ENCODE measurements at places on chromosomes 6 and 20.
A peak's percentile ranks its signal among the peaks of the same experiment; 100 is the strongest.

DNA sequence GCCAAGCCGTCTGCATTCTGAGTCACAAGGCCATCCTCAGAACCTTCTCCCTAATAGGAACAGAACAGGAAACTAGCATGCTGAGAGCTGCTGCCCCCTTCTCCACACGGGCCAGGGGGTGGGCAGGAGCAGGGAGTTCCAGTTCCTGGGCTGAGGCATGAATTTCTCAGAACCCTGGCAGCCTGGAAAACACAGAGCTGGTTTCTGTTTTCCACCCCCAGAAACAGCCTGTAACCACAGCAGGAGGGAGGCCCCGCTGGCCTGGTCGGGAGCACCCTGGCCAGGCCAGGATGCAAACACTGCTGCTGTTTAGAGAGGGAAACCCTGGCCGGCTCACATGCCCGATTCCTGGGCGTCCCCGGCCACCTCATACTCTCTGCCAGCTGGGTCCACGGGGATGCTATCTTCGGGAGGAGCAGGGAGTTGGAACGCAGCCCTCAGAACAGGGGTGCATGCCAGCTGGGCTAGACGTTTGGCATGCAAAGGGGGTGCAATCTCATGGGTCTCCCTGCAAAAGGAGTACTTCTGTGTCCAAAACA, 130.1 kb downstream of the NFATC2 start:
- peak; percentile 34 for DNase-seq

- DNase-seq: peak; percentile 91
These were observed 24.9 kb downstream of the GTPBP2 start for GRCh38 chr6:43604174-43604573.

GRCh38 chr20:45798935-45799642, 7.3 kb downstream of the DNTTIP1 start:
- peak; percentile 56 for DNase-seq

- DNase-seq: no peak
These were observed 17.1 kb downstream of the ELOVL5 start for GRCh38 chr6:53331678-53332077.

- DNase-seq: no peak
These were observed 99.5 kb downstream of the FYN start for GRCh38 chr6:111773501-111774345.

GRCh38 chr6:111230351-111231089, 143.2 kb downstream of the SLC16A10 start:
- peak; percentile 83 for DNase-seq

DNA sequence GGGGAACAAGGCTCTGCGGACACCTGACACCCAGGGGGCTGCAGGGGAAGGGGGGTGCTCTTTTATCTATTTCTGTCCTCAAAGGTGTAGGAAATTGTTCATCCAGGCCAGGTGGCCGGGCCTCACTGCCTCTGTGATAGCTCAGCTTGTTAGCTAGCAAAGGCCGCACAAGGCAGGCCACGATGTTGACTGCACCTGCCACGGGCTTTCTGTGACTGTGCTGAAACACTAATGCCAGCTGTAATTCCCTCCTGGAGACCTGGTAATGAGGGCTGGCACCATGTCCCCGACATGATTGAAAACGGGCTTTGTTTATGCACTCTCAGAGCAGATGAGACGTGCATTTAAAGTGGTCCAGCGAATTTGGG, 61.4 kb upstream of the APCDD1L start:
- no peak for DNase-seq

- DNase-seq: no peak
These were observed 1.2 kb downstream of the ANGPT4 start for GRCh38 chr20:914727-915498.

DNA sequence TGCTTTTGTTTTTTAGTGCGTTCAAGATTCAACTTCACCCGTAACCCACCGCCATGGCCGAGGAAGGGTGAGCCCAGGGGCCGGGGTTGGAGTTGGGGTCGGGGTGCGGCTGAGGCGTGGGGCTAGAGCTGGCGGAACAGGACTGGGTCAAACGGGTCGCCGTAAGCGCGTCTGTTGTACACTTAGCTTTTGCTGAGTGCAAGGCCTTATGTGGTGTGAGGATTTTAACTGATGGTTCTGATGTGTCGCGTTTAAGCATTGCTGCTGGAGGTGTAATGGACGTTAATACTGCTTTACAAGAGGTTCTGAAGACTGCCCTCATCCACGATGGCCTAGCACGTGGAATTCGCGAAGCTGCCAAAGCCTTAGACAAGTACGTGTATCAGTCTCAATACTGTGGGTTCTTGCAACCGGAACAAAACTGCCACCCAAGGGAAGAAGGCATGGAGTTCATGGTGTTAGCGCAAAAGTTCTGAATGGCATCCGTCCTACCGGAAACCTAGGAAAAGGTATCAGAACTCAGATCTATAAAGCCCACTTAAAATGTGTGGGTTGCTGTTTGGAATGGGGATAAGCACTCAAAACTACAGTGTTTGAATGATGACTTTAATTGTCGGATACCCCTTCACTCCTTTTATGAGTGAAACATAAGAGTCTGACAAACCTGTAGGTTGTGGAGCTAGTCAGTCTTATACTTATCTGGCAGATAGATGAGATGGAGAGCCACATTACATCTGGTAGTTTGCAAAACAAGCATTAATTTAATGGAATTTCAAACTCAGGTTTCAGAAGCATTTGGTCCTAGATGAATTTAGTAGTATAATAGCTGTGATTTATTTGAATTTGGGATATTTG, 574 bp downstream of the RPS12 start:
- no peak for DNase-seq

- DNase-seq: peak; percentile 80
These were observed 429.1 kb downstream of the HTR1B start for GRCh38 chr6:77034161-77034560.

- peak; percentile 73 for DNase-seq
These were observed 383.3 kb upstream of the CITED2 start for GRCh38 chr6:139757784-139758183.

DNA sequence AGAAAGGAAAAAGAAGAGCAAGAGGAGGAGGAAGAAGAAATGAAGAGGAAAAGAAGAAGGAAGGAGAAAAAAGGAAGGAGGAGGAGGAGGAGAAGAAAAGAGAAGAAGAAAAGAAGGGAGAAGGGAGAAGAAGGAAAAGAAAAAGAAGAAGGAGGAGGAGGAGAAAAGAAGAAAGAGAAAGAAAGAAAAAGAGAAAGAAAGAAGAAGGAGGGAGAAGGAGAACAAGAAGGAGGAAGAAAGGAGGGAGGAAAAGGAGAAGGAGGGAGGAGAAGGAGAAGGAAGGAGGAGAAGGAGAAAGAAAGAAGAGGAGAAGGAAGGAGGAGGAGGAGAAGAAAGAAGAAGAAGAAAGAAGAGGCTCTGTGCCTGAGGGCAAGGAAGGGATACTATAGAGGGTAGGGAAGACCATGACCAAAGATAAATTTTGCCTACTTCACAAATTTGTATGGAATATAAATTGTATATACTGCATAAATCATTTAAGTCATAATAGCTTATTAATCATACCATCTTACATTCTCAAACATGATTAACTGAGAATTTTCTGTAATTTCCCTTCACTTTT, 55.7 kb downstream of the SESN1 start:
- DNase-seq: no peak

- DNase-seq: peak; percentile 77
These were observed 292.7 kb downstream of the ESR1 start for GRCh38 chr6:152100183-152100618.

DNA sequence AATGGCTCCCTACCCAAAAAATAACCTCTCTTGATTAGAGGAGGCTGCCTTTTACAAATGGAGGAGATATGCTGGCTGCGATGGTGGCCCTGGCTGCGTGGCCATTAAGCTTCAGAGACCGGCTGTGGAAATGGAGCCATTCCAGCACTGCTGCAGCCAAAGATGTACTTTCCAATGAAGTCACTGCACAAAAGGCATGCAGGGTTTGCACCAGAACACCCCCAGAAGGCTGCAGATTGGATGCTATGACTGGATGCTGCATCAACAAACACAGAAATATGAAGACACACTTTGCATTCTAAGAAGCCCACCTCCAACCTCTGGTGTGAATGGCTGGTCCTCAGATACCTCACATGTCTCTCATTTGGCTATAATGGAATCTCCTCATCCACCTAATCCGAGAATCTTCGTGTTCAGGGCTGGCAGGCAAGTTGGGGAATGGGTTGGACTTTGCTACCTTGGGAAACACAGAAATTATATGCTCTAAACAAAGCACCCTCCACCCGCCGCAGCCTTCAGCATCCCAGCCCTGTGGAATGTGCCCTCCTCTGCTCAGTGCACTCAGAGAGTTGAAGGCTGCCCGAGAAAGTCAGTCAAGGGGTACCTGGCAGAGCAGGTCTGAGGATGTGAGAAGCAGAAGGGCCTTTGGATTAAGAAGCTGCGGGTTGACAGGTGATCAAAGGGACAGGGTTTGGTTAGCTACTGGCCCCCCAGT, 35.3 kb downstream of the APCDD1L start:
- no peak for DNase-seq

- peak; percentile 23 for DNase-seq
These were observed 176.2 kb downstream of the KIF16B start for GRCh38 chr20:16397086-16397485.

DNA sequence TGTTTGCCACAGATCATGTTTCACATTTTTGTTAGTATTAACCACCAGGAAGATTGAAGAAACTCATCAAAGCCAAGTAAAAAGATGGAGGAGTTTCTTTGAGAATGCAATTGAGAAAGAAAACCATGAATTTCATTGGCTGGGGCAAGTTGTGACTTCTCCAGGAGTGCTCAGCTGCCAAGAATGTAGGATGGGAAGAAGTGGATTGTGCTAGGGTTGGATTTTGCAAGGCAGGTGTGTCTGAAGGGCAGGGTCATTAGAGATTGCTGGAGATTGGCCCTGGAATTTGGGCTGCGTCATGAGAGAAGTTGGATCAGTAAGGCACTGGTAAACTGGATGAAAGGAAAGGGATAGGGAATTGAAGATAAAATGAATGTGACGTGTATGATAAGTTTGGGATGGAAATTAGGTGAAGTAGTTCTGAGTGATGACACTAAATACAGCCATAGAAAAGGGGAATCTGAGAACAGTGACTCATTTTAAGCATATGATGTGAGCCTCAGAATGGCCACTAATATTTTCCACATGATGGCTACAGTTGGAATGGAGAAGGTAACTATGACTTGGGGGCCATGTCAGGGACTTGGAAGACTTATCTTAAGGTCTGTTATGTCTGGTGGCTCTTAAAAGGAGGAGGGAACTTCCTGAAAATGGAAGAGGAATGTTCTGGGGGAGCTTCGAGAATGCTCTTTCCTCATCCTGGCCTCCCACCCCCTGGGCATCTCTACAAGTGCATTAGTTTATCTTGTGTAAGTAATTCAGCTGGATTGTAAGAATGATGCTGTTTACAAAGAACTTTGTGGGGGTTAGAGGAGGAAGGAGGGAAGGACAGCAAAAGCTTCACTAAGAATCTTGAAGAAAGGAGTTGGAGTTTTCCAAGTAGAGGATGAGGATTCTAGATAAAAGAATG, 27.8 kb upstream of the ERVFRD-1 start:
- DNase-seq: peak; percentile 61

- no peak for DNase-seq
These were observed 401.2 kb upstream of the RNF217 start for GRCh38 chr6:124560873-124561567.
